ENCODE measurements at places on chromosomes 4 and X.

DNA sequence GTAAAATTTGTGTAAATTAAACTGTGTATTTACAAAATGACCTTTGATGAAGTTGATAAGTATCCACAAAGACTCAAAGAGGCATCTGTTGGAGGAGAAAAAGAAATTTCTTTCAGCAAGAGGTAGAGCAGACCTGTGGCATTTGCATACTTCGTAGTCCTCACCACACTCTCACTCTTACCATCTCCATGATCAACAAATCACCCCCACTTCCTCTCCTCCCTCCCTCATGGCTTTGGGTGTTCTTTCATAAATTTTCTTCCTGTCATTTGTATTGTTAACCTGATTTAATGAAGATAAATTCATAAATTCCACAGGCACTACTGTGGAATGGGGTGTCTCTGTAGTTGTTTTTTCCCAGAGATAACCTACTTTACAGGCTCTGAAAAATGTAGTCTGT is 366.5 kb downstream of the ZNF674 start:
- DNase-seq = no peak

- DNase-seq = no peak
These were observed 34.0 kb upstream of the PACRGL start for GRCh38 chr4:20666012-20666860.

DNA sequence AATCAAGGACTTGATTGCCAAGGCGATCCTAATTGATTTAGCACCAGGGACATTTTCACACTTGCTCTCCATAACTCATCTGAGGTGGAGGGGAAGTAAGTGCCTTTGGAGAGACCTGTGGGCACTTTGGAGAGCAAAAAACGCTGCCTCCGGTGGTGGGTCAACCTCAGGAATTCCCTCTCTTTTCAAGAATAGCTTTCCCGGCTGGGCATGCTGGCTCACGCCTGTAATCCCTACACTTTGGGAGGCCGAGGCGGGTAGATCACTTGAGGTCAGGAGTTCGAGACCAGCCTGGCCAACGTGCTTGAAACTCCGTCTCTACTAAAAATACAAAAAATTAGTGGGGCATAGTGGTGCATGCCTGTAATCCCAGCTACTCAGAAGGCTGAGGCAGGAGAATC is 49.2 kb downstream of the PRPS1 start:
- no peak for DNase-seq

DNA sequence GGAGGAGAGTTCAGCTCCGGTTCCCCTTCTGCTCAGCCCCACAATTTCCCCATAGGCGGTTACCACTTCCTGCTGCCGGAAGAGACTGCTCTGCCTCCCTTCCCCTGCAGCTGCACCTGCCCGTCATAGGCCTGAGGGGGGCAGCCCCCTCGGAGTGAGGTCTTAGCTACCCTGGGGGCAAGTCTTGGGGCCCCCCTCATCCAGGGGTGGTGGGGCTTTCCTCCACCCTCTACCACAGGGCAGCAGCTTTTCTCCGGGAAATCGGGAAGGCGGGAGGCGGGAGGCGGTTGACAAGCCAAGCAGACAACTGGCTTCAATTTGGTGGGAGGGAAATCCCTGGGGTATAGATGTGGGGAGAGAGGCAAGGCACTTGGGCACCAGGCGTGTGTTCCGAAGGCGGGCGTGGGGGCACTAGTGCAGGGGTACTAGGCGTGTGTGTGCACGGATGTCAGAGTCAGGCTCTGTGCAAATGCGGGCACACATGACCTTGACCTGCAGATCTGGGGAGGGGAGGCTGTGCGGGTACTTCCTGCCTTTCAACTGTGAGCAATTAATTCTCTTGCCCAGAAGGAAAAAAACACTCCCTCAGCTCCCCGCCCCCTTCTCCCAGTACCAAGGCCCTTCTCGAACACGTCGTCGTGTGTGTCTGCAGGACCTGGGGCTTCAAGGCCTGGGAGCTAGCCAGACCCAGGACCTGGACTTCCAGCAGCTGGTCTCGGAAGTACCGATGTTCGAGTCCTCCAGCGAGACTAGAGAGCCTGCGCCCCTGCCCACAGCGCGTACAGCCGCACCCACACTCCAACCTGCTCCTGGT is 1.0 kb upstream of the ARHGAP4 start:
- peak; percentile 76 for DNase-seq

GRCh38 chr4:88761861-88762523 is 64.4 kb upstream of the NAP1L5 start:
- DNase-seq = no peak

- peak; percentile 49 for DNase-seq
These were observed 162.3 kb upstream of the MAMLD1 start for GRCh38 chrX:150200820-150201287.

GRCh38 chrX:129877401-129877800 is 28.6 kb upstream of the UTP14A start:
- no peak for DNase-seq

GRCh38 chr4:163866728-163867315 is 372.3 kb downstream of the TMA16 start:
- no peak for DNase-seq
